T47D (cell line): ENCODE measurements at places on chromosomes 7 and 10.

DNA sequence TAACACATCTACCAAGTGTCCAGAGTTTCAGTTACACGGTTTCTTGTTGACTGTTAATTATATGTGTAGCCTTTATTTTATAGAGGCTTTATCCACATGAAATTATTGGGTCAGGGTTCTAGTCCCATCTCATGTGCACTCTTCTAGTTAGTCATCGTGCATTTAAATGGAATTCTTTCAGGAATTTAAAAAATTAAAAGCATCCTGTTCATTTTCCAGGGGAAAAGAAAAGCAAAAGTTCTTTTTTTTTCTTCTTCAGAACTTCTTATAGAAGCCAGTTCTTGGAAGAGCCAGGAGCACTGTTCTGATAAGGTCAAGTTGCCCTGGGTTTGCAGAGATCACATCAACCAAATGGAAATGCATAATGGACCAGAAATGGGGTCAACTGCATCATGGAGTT, 324.7 kb downstream of the INHBA start:
- no peak for DNase-seq

GRCh38 chr10:127315888-127316287, 119.5 kb upstream of the INSYN2A start:
- no peak for DNase-seq

DNA sequence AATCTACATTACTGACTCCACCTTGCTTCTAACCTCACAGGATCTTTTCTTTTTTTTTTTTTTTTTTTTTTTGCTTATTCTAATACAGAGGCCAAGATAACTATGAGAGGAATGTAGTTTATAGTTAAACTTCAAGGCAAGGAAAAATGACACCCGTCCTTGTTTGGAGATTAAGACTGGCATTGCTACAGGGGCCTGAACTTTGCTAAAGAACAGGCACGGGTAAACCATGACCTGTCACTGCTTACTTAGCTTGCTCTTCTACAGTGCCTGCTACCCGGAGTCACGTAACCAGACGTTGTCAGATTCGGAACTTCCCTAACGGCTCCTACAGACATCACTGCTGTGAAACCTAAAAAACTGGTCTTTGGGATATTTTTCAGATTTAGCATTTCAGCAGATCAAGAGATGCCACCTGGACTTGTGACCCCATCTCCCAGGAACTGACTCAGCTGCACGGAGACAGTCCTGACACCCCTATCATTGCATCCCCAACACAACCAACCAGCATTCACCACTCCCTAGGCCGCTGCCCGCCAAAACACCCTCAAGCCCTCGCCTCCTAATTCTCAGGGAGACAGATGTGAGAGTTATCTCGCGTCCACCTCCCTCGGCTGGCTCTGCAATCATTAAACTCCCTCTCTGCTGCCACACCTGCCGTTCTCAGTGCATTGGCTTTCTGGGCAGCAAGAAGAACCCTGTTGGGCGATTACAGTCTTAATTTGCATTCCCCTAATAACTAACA, 27.5 kb downstream of the MAD1L1 start:
- DNase-seq = no peak

DNA sequence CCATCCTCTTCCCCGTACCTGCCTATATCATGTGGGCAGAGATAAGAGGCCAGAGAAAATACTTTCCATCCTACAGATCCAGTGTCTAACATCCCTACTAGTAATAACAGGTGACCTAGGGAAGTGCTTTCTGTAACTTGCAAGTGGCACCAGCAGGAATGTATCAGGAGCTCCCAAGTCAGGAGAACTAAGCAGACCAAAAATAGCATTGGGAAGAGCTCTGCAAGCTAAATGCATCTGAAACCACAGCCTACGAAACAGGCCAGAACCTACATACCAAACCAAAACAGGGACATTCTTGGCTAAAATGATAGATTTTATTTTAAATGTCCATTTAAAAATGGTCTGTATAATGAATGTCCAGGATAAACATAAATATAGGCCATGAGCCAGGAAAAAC, 680.8 kb downstream of the PHTF2 start:
- DNase-seq = no peak

DNA sequence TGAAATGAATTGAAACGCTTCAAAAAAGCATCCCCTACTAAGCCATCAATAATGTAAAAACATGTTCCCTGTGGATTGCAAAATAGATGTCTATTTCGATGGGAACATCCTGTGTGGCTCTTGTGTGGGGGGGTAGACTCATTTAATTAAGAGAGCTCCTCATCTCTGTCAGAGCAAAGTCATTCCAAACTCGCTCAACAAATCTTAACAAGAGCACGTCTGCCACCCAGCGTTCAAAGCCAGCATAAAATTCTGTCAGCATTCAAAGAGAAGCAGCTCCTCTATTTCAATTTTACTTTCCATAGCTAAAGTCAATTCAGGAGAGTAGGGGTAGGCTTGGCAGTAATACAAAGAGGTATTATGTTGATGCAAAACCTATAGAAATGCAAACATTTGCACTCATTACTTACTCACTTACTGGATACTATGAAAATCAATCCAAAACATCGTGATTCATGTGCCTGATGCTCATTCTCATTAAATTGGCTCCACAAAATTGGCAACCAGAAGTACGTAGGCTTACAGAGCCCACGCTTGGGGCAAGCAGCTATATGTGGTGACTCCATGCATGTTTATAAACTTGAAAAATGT, 114.9 kb downstream of the IPMK start:
- DNase-seq = peak; percentile 94

GRCh38 chr10:128081720-128082119, 44.5 kb downstream of the MKI67 start:
- DNase-seq = no peak

DNA sequence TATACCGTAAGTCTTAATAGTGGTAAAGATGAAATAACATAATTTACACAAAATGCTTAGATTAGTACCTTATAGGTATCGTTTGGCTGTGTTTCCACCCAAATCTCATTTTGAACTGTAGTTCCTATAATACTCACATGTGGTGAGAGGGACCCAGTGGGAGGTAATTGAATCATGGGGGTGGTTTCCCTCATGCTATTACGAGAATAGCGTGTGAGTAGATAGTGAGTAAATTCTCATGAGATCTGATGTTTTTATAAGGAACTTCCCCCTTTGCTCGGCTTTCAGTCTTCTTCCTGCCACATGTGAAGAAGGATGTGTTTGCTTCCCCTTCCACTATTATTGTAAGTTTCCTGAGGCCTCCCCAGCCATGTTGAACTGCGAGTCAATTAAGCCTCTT, 426.3 kb upstream of the POT1 start:
- no peak for DNase-seq

GRCh38 chr7:127619681-127620405, 1.9 kb upstream of the PAX4 start:
- DNase-seq = no peak

GRCh38 chr10:72480861-72481260, 126.1 kb upstream of the DNAJB12 start:
- DNase-seq = no peak

GRCh38 chr10:11610826-11611247, 613 bp downstream of the USP6NL start:
- peak; percentile 63 for DNase-seq

DNA sequence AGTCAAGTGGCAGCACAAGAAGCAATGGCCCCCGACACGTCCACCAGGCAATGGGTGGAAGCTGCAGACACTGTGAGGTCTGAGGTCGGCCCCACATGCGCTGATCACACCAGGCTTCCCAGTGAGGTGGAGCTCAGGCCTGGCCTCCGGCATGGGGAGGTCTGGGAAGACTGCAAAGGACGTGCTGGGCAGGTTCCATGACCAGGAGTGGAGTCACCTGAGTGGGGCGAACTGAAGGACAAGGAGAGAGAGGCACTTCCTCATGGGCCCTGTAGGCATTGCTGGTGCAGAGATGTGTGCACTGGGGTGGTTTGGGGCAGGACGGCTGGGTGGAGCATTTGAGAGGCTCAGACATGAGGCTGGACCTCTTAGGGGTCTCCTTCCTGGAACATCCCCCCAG, 35.1 kb downstream of the C10orf120 start:
- no peak for DNase-seq

- peak; percentile 42 for DNase-seq
Observed at GRCh38 chr7:105963038-105963667, at the start of gene CDHR3. Gene CDHR3, plus strand, starts transcription at chr7:105963264. Its CDS starts 55 bp downstream, at chr7:105963319.

GRCh38 chr10:115107830-115108229, 14.7 kb downstream of the ATRNL1 start:
- DNase-seq = no peak

DNA sequence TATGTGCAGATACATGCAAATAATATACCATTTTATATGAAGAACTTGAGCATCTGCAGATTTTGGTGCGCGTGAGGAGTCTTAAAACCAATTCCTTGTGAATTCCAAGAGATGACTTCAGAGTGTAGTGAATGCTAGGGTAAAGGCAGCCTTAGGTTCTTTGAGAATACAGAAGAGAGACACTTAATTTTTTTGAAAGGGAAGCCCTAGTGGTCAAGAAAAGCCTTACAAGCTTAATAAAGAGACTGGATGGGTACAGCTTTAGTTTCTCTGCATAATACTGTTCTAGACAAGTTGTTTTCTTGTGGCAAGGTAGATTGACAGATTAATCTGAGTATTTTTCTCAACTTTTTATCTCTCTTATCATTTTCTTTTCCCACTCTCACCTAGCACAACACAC, 636.5 kb downstream of the DNAJB9 start:
- no peak for DNase-seq

DNA sequence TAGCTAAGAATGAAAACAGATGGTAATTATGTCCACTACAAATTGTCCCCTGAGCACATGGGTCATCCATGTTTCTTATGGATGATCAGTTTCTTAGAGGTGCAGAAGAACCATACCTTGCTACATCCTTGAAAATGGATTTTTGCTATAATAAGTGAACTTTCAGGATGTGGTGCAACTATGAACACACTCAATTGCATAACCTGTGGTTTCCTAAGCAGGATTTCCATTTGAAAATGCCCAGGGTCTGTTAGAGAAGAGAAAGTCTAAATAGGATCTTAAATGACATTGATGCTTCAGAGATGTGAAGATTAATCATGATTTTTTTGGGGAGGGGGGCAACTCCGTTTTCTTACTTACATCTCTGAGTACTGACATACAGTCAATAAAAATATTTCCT, 39.6 kb upstream of the CACNB2 start:
- DNase-seq = no peak

- DNase-seq = no peak
Observed at GRCh38 chr7:5694221-5694754, 87.2 kb downstream of the RNF216 start.

GRCh38 chr10:88162852-88163251, 299.4 kb downstream of the PTEN start:
- no peak for DNase-seq

DNA sequence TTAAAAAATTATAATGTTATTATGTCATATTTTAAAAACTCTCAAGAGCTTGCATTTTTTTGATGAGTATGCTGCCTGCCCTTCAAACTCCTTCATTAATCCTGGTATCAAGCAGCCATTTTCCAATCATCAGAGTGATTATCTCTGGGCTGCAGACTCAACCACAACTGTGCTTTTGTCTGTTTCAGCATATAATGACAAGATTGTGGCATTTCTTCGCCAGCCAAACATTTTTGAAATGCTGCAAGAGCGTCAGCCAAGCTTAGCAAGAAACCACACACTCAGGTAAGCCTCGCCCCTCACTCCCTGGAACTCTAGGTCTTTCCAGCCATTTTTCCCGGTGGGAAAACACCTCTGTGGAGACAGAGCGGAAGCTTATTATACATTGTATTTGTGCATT, 90.0 kb upstream of the STK17A start:
- DNase-seq = no peak

- no peak for DNase-seq
Observed at GRCh38 chr10:103139803-103140202, 53.3 kb downstream of the NT5C2 start.

- DNase-seq = no peak
Observed at GRCh38 chr7:75629044-75629443, 109.7 kb downstream of the HIP1 start.

- peak; percentile 79 for DNase-seq
Observed at GRCh38 chr10:25465582-25466372, 291.0 kb downstream of the GPR158 start.

DNA sequence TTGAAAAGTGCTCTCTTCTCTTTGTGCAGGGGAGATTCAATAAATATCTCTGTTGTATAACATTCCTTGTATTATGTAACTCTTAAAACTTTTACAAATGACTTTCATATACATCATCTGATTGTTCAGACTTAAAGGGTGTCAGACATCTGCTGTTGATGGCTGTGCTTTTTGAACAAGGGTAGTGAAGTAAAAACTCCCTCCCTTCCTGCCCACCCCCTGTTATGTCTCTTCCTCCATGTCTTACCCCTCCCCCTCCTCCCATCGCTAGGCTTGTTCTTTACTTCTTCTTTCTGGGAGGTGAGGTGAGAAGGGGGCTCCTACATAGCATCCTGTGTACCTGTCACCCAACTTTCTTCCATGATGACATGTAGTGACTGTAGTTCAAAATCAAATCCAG, 23.4 kb upstream of the ABCB4 start:
- DNase-seq = no peak

DNA sequence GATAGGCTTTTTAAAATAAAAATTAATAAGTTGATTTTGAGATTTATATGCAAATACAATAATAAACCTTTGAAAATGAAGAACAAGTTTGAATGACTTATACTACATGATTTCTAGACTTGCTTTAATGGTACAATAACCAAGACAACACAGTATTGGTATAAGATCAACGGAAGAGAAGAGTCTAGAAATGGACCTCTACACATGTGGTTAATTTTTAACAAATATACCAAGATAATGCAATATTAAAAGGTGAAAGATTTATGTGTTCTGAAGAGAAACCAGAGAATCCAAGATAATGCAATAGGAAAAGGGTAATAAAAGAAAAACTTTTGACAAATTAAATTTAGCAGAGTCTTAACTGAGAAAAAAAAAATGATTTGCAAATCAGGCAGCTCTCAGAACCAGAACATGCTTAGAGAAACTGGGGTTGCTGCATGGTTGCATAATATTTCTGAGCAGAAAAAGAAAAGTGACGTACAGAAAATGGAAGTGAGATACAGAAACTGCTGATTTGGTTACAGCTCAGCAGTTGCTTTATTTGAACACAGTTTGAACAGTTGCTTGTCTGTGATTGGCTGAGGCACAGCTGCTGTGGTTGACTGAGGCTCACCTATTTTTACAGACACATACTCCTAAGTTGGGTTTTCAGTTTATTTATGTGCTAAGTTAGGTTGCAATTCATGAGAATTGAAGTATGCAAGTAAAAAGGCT, 365.9 kb downstream of the CRPPA start:
- no peak for DNase-seq

DNA sequence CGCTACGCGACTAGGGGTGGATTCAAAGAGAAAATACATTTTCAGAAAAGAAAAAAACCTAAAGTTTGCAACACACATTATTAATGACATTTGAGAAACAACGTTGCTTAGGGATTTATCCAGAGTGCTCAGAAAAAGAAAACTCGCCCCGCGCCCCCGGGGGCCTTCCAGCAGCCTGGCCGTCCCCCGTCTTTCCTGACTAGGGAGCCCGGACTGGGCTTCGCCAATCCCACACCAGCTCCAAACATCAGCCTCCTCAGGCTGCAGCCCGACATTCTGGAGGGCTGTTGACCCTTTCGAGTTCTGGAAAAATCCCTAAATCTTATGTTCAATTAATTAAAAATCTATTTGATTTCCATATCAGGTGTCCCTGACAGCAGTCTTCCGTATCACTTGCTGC, 48.6 kb downstream of the CLEC2L start:
- DNase-seq = no peak
